ENCODE measurements at places on chromosomes 2 and 18.
A peak's percentile ranks its signal among the peaks of the same experiment; 100 is the strongest.

GRCh38 chr2:71748227-71748626, 294.9 kb downstream of the DYSF start:
- DNase-seq, result no peak

DNA sequence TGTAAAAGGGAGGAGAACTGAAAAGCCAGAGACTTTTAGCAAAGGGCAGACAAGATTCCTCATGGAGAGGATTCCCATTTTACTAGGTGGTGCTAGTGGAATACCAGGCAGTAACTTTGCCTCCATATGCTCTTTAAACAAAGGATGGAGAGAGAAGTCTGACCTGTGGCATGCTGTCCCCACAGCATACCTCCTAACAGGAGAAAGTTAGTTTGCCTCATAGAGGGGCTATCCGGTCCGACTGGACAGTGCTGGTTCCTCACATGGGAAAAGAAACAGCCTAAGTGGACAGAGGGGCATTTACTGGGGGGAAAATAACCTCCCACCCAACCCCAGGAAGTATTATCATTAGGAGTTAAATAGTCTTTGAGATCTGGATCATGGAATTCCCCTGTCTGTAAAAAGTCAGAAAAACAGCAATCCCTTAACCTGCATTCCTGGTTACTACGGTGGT, 31.6 kb upstream of the GMCL1 start:
- DNase-seq, result no peak

DNA sequence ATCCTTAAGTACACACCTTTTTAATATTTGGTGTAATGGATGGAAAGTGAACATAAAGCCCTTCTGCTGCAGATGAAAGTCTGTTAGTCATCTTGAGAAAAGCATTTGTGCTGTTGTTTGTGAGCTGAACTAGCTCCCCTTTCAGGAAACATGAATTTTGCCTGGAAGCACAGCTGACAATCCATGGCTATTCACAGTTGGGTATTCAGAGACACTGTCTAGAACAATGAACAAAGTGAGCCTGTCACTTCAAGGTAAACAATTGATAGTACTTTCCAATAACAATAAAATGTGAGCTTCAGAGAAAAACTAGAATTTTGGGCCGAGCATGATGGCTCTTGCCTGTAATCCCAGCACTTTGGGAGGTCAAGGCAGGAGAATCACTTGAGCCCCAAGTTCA, 6.8 kb upstream of the EFHD1 start:
- DNase-seq, result no peak

DNA sequence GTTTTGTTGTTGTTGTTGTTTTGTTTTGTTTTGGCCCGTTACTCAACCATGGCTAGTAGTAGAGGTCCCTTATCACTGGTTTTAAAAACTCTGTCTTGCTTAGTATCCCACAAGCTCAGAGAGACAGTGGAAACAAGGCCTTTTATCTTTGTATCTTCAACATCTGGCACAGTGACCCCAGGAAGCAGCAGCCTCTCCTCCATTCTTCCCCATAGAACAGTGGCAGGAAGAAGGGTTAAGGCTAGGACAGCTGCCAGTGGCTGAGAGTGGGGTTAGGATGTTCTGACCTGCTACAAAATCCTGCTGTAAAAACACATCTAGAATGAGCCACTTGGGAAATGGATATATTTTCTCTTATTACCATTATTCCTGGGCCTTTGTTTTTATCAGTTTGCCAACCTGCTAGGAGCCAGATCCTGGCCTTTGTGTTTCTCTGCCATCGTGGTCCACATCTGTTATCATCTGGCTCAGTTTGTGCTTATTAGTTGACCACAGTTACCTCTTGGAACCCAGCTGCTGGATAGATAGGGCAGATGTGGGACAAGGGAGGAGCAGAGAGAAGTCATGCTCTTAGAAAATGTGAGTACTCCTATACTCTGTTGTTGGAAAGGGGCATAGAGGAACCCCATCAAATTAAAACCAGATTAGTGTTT, 246.8 kb downstream of the AGPS start:
- DNase-seq, result no peak

DNA sequence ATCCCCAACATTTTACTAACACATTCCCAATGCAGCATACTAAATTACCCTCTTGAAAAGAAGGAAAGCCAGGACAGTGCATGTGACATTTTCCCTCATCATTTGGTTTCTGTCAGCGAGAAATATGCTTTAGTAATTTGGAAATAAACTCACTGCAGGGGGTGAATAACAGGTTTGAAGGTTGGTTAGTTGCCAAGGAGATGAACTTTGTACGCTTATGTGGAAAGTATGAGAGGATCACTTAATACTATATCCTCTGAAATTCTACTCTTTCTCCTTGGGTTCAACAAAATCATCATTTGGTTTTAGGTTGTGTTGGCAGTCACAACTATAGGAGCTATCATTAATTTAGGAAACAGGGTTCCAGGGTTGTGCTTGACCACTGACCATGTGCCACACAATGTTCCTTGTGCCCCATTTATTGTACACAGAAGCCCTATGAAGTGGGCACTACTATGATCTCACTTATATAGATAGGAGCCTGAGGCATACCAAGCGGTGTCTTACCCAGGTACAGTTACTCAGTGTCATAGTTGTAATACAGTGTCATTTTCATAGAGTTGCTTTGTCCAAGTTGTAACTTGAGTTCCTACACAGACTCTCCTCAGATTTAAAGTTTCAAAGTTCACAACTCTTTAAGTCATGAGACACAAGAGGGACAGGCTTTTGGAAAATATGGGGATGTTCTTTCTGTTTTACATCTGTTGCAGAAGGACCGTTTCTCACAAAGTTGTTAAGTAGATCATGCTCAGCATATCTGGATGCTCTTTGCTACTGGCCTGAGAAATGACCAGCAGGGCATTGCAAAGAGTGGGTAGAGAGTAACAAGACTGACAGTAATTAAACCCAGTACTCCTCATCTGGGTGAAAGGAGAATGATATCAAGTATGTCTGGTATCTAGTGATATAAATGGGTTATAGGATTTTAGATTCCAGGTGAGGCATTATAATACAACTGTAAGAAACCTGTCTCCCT, 91.8 kb downstream of the MAP4K4 start:
- DNase-seq, result no peak

- DNase-seq, result no peak
Measured at GRCh38 chr2:23578964-23579671, 194.1 kb downstream of the KLHL29 start.

DNA sequence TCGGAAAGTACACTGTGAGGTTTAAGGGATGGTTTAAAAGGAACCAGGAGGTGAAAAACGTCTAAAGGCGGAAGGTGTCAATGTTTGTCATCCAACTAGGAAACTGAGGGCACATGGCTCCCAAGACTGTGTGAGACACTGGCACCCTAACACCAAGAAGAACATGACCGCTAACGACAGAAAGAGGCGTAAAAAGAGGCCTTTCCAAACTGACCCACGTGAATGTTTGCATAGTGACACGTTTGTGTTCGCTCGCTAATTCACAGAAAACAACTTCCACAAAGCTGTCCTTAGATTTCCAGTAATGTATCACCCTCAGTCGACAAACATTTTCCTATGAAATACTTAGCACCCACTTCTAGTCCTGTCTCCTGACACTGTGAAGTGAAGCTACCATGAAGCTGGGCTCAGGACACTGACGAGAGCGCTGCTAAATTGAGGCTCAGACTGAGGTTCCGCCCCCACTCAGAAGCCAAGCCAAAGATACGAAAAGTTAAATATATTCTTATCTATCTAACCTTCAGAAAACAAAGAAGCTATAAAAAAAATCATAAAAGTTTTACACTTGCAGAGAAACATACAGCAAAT, 86.5 kb downstream of the ZNF516 start:
- DNase-seq, result no peak

GRCh38 chr2:126253669-126254068, 402.3 kb upstream of the GYPC start:
- no peak for DNase-seq

DNA sequence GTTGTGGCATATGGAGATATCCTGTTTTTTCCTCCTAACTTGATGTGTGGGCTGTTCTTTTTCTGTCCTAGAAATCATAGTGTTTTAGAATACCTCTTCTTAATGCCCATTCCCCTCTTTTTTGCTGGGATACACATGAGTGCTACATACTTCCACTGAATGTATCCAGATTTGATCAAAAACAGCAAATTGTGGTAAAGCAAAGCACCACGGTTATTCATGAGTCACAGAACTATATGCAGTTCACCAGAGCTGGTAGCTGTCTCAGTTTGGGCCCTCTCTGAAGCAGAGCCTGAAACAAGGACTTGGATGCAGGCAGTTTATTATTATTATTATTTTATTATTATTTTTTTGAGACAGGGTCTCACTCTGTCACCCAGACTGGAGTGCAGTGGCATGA, 69.9 kb upstream of the CTLA4 start:
- no peak for DNase-seq

DNA sequence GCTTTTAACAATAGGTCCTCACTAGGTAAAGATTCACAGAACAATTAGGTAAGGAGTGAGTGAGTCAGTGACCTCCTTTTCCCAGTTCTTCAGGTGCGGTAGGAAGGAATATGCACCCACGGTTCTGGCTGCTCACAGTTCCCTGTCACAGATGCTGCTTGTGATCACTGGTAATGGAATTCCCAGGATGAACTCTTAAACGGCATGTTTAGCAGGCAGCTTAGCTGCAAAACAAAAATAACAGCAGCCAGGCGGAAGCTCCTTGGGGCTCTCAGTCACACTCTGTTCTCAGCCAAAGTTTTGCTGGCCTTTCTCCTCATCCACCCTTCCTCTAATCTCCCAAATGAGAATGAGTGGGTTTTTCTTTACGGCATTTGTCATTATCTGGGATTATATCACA, 274.5 kb downstream of the MYT1L start:
- no peak for DNase-seq

GRCh38 chr2:56449002-56449431, 265.2 kb downstream of the CCDC85A start:
- DNase-seq, result no peak

GRCh38 chr18:12154361-12154760, 60.7 kb downstream of the ANKRD62 start:
- no peak for DNase-seq

DNA sequence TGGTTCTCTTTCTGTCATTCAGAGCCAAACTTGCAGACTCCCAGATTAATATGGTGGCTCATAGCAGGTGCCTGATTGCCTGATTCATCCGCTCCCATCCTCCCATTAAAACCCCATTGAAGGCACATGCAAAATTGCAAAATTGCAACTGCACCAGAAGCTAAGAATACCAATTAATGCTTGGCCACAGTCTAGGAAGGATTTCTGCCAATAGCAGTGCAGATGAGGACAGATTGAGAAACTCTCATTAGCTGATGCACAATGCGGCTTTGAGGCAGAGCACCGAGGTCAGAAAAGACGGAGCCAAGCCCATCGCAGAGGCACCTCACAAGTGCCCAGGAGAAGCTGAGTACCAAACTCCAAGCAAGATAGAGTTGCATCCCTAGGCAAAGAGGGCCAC, 172.8 kb downstream of the ARL4C start:
- DNase-seq, result no peak

DNA sequence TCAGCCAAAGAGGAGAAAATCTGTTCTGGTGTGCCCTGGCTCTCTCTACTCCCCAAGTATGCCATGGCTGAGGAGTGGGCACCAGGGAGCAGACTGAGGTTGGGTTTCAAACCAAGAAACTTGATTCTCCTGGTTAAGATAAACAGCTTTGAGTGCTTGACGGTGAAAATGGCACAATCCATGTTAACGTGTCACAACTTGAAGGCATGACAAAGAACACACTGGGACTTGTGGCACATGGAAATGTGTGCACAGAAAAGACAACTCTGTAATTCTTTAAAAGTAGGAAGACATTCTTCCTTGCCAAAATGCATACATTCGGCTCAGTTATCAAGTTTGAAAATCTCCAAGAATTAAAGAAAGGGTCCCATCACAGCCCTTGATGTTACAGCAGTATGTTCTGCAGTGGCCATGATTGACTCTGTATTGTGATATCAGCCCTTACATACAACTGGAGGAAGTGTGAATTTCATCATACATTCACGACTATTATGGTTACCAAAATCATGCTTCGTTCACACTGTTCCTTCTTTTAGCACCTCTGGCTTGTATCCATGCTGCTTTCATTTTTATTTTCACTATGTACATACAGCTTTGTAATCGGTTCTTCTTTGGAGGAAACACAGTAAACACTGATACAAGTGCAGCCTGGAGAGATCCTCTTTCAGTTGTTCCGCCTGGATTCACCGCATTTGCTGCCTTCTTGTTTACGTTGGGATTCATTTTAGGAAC, 15.6 kb upstream of the ACTG2 start:
- no peak for DNase-seq

DNA sequence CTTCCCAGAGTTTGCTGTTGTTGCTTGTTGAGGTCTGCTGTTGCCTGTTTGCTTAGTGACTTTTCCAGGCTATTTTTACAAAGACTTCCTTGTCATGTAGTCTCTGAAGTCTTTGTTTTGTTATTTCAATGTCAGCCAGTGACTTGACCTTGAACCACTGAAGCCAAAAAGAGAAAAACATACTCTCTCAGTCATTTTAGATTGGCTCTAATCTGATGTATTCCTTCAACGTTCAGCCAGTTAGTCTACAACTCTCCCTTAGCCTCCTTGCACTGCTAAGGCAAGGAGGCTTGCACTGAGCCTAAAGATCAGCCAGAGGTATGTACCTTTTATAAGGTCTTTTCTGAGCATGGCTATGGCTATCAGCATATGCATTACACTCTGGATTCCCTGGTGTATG, 27.9 kb downstream of the KIAA1328 start:
- DNase-seq, result no peak

- DNase-seq, result peak; percentile 28
Measured at GRCh38 chr18:31657823-31658669, 26.3 kb downstream of the B4GALT6 start.

GRCh38 chr18:76808561-76808960, 13.8 kb upstream of the ZNF236 start:
- no peak for DNase-seq

Data from right hindlimb (tissue), 1 donor.